ENCODE measurements at places on chromosomes 4 and X.

DNA sequence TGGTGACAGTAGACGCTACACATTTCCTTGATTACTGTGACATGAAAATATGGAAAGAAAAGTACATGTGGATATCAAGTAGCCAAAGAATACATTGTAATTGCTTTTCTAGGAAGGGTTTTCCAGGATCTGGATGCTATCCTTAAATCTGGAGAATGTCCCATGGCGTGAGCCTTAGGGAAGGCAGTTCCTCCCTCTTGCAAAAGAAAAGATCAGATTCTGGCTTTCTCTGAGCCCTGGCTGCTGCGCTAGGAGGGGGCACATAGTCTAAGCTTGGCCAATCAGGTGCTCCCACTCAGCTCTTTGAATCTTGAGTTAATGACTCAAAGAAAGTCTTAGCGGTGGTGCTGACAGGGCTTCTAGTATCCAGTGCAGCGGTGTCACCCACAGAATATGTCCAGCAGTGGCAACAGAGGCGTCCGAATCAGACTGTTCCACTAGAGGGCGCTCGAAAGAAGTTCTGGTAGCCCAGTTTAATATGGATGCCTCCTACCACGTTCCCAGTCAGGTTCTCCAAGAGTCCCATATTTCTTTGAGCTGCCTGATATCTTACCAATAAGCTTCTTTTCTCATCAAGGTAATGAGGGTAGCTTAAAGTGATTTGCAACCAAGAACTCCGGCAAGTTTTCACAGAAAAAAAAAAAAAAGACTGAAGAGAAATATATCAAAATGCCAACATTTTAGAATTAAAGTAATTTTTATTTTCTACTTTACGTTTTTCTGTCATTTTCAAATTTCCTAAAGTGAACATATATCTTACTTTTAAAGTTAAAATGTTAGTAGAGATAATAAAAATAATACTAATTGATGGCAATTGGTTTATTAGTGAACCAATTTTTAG is 213.4 kb upstream of the S100G start:
- peak; percentile 84 for DNase-seq

- peak; percentile 10 for DNase-seq
Observed at GRCh38 chr4:54658252-54659093, 716 bp downstream of the KIT start.

GRCh38 chr4:120682981-120683380 is 239.5 kb downstream of the PRDM5 start:
- DNase-seq: no peak

GRCh38 chr4:151887031-151887815 is 126.4 kb upstream of the GATB start:
- DNase-seq: no peak

Data from tibial nerve (tissue), 4 donors.